ENCODE measurements at places on chromosomes 3 and 15.

- DNase-seq: no peak
Observed at GRCh38 chr3:169344465-169344864, 319.0 kb downstream of the MECOM start.

GRCh38 chr3:126180477-126181397 lies at the start of gene ALDH1L1:
TSS of gene ALDH1L1 (minus strand) at chr3:126180586. CDS start at chr3:126160979, 19,607 bp downstream.
- DNase-seq: peak; percentile 57

- no peak for DNase-seq
Observed at GRCh38 chr15:73637527-73637926, 4.3 kb upstream of the NPTN start.

DNA sequence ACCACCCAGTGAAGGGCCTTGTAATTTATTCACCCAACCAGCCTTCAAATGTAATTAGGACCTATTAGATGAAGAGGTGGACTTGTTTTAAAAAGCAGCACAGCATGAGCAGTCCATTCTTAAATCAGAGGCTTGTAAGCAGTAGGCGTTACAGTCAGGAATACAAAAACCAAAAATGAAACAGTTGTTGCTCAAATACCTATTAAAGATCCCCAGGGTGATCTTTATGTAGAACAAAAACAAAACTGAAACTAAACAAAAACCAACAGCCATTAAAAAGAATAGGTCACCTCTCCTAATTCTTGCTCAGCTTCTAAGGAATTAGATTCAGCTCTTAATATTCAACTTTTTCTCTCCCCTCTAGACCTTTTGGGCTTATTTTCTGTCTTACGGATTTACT lies 104.9 kb upstream of the ST8SIA2 start:
- no peak for DNase-seq

DNA sequence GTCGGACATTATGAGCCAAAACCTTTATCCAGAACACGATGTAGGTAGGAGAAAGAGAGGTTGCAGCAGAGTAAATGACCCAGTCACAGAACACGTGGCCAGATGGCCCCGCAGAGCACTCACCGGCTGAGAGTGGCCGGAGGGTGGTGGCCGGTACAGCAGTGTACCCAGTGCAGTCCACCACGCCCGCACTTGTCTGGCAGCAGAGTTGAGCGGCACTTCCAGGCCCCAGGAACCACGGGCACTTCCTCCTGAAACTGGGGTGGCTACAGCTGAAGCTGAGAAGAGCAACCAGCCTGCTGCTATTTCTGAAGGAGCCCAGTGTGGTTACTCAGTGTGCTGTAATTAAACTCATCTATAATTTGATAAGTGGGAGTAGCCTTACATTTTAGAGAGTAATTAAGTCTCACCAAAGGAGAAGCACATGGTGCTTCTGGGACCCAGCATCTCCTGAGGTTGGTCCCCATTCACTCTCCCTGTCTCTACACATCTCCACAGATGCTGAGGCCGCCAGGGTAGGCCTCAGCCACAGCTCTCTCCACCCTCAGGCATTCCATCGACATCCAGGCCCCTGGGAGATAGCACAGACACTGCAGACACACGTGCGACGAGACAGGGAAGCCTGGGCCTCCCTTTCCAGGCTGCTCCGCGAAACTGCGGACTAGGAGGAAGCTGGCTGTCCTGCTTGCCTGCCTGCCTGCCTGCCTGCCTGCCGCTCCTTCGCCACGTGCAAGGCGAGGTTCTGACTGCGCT lies 49.8 kb downstream of the BDH1 start:
- DNase-seq: no peak

DNA sequence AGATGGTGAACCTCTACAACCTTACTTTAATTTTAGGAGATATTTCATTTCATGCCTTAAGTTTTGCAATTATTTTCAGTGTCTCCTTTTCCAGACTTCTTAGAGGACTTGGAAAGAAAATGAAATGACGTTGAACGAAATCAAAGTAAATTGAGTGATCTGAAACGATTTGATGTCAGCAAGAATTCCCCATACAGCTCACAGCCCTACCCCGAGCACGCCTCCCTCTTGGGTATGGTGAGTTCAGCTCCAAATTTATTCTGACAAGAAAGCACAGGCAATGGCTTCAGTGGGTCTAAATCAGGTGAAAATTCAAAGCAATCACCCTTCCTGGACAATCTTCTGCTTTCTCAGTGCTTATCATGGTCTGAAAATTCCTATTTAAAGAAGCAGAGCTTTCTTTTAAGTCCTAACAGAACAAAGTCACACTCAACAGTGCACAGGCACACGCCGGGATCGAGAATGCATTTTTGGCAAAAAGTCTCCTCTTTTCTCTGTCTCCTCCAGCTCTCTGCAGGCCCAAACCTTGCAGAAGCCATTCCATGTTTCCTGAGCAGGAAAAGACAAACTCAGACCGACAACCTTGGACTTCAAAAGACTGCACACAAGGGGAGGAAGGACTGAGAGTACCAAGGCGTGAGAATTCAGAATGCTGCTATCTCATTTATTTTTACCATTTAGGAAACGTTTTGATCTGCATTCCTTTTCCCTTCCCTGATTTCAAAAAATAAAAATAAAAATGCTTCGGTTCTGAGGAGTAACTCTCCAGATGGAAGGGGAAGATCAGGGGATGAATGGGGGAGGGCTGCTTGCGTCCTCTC lies 72.0 kb downstream of the CCNL1 start:
- DNase-seq: no peak

GRCh38 chr3:37995652-37996641 lies 5.4 kb downstream of the VILL start:
- no peak for DNase-seq

GRCh38 chr15:40328751-40329150 lies 5.3 kb downstream of the INAFM2 start:
- no peak for DNase-seq

DNA sequence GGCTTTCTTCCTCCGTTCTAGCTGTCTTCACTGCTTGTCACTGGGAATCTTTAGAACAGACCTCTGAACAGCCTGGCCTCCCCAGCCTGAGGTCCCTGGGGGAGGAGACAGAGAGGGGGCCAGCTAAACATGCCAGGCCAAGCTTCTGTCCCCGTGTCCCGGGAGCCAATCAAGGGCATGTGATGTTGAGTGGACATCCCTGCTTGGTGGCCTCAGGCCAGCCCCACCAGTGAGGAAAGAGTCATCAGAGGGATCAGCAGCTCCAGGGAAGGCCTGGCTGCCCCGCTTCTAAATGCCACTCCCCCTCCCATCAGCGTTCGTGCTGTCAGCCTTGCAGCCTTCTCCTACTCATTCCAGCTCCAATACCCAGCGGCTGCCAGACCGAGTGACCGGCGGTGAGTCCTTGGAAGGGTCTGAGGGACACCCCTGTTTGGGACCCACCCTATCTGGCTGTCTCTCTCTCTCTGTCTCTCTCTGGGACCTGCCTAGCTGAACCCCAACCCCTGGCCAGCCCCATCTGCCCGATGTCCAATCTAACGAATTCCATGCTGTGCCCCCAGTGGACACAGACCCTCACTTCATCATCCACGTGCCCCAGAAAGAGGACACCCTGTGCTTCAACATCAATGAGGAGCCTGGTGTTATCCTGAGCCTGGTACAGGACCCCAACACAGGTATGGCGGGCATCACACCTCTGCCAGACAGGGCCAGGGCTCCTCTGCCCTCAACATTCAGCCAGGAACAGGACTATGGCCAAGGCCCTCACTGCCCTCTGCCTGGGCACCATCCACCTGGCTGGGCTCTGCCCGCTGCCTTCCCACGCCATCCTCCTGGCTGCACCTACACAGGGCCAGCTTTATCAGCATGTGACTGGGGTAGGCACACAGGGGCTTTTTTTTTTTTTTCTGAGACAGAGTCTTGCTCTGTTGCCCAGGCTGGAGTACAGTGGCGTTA lies 6.6 kb upstream of the ITIH3 start:
- no peak for DNase-seq

DNA sequence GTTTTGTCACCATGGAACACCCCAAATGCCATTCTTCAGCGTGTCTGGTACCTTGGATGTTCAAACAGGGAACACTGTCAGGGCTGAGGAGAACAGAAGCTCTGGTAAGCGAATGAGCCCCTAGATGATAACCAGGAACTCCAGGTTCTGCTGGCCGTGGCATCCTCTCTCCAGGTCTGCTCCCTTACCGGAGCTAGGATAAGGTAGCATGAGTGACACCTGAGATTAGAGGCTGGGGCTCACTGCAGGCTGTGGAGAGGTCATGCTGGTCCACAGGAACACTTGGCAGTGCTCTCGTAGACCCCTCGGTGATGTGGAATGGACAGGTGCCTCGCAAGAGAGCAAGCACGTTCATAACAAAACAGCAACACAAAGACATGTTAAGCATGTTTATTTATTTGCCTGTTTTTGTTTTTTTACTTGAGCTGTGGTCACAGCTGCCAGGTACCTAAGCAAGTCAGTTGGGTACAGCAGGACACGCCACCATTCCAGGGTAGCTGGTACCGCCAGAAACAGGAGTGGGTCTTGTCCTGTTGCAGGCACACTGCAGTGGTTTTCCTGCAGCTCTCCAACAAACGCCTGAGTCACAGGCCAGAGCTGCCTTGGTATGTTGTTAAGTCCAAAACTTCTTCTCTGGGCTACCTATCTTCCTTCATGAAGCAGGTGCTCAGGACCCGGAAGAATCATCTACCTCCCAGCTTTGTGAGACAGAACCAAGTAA lies 4.6 kb downstream of the RBM15B start:
- DNase-seq: no peak

GRCh38 chr3:111677007-111677392 lies 81.9 kb upstream of the ZBED2 start:
- no peak for DNase-seq

DNA sequence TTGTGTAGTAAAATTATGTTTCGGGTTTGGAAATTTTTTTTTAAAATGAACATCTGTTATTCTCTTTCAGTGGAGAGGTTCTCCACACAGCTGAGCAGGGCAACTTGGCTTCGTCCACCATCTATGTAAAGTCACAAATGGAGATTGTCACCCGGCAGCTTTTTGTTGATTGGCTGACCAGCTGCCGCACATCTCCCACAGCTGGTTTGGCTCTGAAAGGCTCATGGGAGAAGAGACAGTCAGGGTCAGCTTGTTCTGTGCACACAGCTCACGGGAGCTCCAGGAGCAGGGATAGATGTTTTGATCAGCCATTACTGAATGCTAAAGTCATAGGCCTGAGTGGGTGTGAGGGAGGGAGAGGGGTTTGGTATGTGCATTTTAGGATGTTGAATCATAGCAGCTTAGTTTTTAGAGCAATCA lies 12.9 kb upstream of the CCDC80 start:
- DNase-seq: no peak

- DNase-seq: no peak
Observed at GRCh38 chr3:49668861-49669260, 5.3 kb upstream of the APEH start.

Measured in nucleus accumbens (tissue), 56 donors.